ENCODE measurements at places on chromosomes 13 and 19.
A peak's percentile ranks its signal among the peaks of the same experiment; 100 is the strongest.

GRCh38 chr19:15283141-15283883 is 49.0 kb downstream of the BRD4 start:
- no peaks in the 10 kb centered on the region for H3K27me3 ChIP-seq
- no peaks in the 10 kb centered on the region for H3K36me3 ChIP-seq
- peaks cover 100% of the 10 kb centered on the region for H3K4me1 ChIP-seq
- no peak overlapping the region for H3K4me3 ChIP-seq

DNA sequence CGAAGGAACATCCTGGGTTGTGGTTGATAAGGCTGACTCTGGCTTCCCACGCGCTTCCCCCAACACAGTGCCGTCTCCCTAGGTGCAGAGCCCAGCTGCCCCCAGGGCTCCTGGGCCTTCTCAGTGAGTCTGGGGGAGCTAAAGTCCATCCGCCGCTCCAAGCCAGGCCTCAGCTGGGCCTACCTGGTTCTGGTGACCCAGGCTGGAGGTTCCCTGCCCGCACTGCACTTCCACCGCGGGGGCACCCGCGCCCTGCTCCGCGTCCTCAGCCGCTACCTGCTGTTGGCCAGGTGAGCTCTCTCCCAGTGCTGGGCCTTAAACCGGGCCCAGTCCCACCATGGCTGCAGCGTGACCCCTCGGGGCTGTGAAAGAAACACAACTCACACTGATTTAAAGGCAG is 3.7 kb downstream of the TBC1D17 start:
- no peaks in the 10 kb centered on the region for H3K4me1 ChIP-seq
- no peak for ATAC-seq

GRCh38 chr13:80824229-80824628 is 483.3 kb upstream of the SPRY2 start:
- H3K4me1 ChIP-seq, result no peaks in the 10 kb centered on the region
- ATAC-seq, result peak; percentile 91
- H3K27ac ChIP-seq, result no peak overlapping the region
- no peaks in the 10 kb centered on the region for H3K27me3 ChIP-seq
- H3K36me3 ChIP-seq, result no peaks in the 10 kb centered on the region

DNA sequence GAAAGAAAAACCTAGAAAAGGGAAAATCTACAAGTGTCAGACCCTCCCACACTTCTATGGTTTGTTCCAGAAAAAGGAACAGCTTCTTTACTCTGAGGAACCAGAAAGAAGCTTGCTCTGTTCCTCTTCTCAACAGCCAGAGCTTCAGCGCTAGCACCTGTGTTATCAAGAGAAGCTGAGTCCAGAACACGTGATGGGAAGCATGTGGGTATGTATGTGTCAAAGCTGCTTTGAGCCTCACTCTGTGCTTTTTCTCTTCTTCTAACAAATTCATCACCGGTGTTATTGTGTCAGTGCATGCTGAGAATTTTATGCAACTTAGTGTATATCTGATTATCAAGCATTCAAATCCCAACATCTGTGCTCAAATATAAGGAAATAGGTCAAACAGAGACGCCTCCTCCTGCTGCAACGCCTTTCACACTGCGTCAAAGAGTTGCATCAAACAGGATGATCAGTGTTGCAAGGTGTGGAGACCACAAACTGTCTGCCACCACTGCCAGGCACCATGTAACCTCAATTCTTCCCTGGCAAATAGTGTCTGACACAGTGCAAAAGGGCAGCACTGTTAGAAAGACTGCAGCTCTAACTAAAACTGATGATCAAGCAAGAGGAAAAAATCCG is 83.9 kb downstream of the LRRC63 start:
- peak; percentile 78 for ATAC-seq
- no peaks in the 10 kb centered on the region for H3K27me3 ChIP-seq
- H3K4me3 ChIP-seq, result no peak overlapping the region

DNA sequence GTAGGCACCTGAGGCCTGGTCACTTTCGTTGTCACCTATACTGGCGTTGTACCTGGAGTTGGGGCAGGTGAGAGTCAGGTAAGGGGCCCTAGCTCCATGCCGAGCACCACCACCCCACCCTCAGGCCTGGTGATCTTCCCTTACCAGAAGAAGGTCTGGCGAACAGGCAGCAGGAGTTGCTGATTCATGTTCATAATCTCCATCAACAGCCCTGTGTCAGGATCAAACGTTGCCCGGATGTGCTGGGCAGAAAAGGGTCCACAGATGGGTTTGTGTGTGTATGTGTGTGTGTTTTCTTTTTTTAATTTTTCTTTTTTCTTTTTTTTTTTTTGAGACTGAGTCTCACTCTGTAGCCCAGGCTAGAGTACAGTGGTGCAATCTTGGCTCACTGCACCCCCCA is 14.3 kb downstream of the MAN2B1 start:
- H3K27ac ChIP-seq, result no peak overlapping the region
- peaks cover 54% of the 10 kb centered on the region for H3K36me3 ChIP-seq
- no peaks in the 10 kb centered on the region for H3K27me3 ChIP-seq
- H3K4me3 ChIP-seq, result no peak overlapping the region
- ATAC-seq, result no peak

- no peaks in the 10 kb centered on the region for H3K4me1 ChIP-seq
- peak; percentile 20 for ATAC-seq
- no peaks in the 10 kb centered on the region for H3K36me3 ChIP-seq
- H3K4me3 ChIP-seq, result peak within 1 kb of the TSS; percentile 33
- H3K27me3 ChIP-seq, result peaks cover 21% of the 10 kb centered on the region
Measured at GRCh38 chr13:30932481-30933353, at the start of gene TEX26. Gene TEX26, plus strand, starts transcription at chr13:30932656. Its CDS starts 60 bp downstream, at chr13:30932716.

- no peak overlapping the region for H3K4me3 ChIP-seq
- ATAC-seq, result no peak
- H3K4me1 ChIP-seq, result no peaks in the 10 kb centered on the region
- H3K27ac ChIP-seq, result no peak overlapping the region
Measured at GRCh38 chr13:59734393-59734792, 429.3 kb downstream of the DIAPH3 start.

DNA sequence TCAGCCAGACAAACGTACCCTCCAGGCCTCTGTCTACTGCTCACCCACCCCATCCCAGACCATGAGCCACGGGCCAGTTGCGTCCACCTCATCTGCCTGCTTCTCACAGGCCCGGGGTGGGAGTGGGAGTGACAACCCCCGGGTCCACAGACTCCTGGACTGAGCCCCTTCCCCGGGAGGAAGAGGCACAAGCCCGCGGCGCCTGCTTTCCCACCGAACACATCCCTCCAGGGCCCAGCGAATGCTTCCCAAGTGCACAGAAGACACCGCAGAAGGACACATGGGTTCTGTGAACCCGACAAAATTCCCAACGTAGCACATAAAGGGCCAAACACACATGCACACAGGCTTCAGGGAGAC is 18.0 kb upstream of the PLPP2 start:
- H3K27me3 ChIP-seq, result no peaks in the 10 kb centered on the region
- no peaks in the 10 kb centered on the region for H3K36me3 ChIP-seq
- no peak overlapping the region for H3K27ac ChIP-seq
- no peak overlapping the region for H3K4me3 ChIP-seq
- ATAC-seq, result no peak

- no peaks in the 10 kb centered on the region for H3K4me1 ChIP-seq
- H3K4me3 ChIP-seq, result no peak overlapping the region
- H3K36me3 ChIP-seq, result no peaks in the 10 kb centered on the region
Measured at GRCh38 chr13:59671881-59672280, 491.8 kb downstream of the DIAPH3 start.

DNA sequence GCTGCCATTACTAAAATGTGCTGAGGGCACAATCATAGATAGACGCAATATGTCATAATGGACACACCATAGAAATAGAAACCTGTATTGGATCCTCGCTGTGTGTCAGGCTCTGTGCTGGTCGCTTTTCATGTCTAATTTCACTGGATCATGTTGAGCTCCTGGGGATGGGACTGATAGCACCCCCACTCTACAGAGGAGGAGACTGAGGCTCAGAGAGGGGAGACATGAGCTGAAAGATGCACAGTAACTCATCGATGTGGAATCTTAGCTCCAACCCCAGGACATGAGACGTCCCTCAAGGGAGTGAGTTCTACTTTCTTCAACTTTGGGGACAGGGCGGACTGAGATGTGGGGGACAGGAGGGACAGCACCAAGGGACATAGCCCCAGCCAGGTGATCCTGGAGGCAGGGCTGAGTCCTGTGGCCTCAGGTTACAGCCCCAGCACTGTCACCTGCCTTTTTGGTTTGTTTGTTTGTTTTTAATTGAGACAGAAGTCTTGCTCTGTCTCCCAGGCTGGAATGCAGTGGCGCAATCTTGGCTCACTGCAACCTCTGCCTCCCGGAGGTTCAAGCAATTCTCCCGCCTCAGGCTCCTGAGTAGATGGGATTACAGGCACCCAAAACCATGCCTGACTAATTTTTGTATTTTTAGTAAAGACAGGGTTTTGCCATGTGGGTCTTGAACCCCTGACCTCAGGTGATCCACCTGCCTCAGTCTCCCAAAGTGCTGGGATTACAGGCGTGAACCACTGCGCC is 6.6 kb upstream of the GIPC1 start:
- no peak for ATAC-seq
- no peak overlapping the region for H3K27ac ChIP-seq
- H3K4me3 ChIP-seq, result no peak overlapping the region
- no peaks in the 10 kb centered on the region for H3K4me1 ChIP-seq
- no peaks in the 10 kb centered on the region for H3K36me3 ChIP-seq
- no peaks in the 10 kb centered on the region for H3K27me3 ChIP-seq

- H3K4me3 ChIP-seq, result no peak overlapping the region
- no peak overlapping the region for H3K27ac ChIP-seq
- no peaks in the 10 kb centered on the region for H3K4me1 ChIP-seq
- ATAC-seq, result no peak
- H3K27me3 ChIP-seq, result no peaks in the 10 kb centered on the region
Measured at GRCh38 chr13:80477661-80478443, 136.9 kb upstream of the SPRY2 start.

GRCh38 chr13:23751195-23751594 is 138.0 kb downstream of the MIPEP start:
- H3K36me3 ChIP-seq, result no peaks in the 10 kb centered on the region
- H3K27ac ChIP-seq, result no peak overlapping the region
- no peaks in the 10 kb centered on the region for H3K4me1 ChIP-seq
- no peaks in the 10 kb centered on the region for H3K27me3 ChIP-seq
- ATAC-seq, result no peak

DNA sequence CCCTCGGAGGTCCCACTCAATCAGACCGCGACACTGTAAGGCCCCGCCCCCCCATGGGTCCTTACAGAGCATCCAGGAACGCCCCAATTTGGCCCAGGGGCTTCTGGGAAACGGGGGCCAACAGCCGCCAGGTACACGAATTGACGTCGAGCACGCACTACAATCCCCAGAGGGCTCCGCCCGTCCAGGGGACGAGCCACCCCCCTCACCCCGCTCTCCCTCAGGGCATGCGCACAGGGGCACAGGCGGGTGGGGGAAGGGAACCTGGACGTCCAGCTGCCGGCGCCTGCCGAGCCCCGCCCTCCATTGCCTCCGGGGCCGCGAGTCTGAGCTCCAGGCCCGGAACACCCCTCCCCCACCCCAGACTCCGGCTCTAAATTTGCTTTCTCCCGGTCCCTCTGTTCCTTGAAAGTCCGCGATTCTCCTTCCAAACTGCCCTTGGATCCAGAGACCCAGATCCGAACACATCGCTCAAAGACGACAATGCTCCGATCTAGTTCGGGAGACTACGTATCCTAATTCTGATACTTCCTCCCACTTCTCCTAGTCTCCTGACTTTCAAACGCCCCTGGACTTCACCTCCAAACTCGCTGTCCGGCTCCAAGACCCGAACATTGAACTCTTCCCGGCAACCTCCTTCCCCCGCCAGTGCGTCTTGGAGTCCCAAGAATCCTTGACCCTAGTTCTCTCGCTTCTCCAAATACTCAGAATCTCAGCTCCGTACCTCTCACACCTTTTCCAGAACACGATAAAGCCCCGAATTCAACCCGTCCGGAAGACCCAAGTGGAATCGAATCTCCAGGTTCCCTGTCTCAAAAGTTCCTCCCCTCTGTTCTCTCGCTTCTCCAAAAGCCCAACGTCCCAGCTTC is 770 bp downstream of the SERTAD3 start:
- H3K36me3 ChIP-seq, result no peaks in the 10 kb centered on the region
- H3K4me3 ChIP-seq, result peak overlapping the region; percentile 75
- peak; percentile 89 for ATAC-seq
- peak overlapping the region; percentile 97 for H3K27ac ChIP-seq
- H3K4me1 ChIP-seq, result no peaks in the 10 kb centered on the region
- H3K27me3 ChIP-seq, result no peaks in the 10 kb centered on the region

DNA sequence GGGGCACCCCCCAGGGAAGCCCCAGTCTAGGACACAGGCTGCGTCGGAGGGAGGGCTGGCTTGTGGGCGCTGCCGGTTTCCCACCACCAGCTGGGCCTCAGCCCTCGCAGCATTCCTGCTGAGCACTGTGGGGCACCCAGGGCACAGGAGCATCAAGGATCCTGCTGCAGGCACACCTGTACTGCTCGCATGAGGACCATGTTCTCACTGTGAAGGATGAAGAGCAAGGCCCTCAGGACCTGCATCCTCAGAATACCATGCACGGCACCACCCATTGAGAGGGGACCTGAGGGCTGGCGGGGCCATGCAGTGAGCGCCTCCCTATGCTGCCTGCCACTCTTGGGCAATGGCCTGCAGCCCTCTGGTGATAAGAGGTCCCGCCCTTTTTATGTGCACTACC is 31.4 kb downstream of the TUBA3C start:
- no peak overlapping the region for H3K4me3 ChIP-seq
- no peaks in the 10 kb centered on the region for H3K4me1 ChIP-seq
- H3K36me3 ChIP-seq, result no peaks in the 10 kb centered on the region
- H3K27ac ChIP-seq, result no peak overlapping the region
- ATAC-seq, result peak; percentile 17
- H3K27me3 ChIP-seq, result no peaks in the 10 kb centered on the region

- no peak overlapping the region for H3K27ac ChIP-seq
- H3K4me1 ChIP-seq, result no peaks in the 10 kb centered on the region
- peaks cover 78% of the 10 kb centered on the region for H3K27me3 ChIP-seq
- no peak for ATAC-seq
- H3K4me3 ChIP-seq, result no peak overlapping the region
Measured at GRCh38 chr13:112134391-112135075, 67.6 kb downstream of the SOX1 start.

DNA sequence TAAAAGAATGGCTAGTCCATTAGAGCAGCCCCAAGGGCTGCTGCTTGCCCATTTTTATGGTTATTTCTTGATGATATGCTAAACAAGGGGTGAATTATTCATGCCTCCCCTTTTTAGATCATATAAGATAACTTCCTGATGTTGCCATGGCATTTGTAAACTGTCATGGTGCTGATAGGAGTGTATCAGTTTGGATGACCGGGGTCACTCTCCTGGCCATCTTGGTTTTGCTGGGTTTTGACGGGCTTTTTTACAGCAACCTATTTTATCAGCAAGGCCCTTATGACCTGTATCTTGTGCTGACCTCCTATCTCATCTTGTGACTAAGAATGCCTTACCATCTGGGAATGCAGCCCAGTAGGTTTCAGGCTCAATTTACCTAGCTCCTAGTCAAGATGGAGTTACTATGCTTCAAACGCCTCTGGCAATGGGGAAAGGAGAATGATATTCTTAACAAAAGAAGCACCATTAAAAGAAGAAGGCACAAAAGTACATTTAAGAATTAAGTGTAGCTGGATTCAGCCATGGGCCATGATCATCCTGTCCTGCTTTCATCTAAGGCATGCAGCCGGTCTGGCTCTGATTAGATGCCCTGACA is 1156.0 kb downstream of the PCDH9 start:
- no peak overlapping the region for H3K27ac ChIP-seq
- no peaks in the 10 kb centered on the region for H3K27me3 ChIP-seq
- no peak for ATAC-seq
- H3K4me3 ChIP-seq, result no peak overlapping the region
- no peaks in the 10 kb centered on the region for H3K36me3 ChIP-seq
- no peaks in the 10 kb centered on the region for H3K4me1 ChIP-seq

GRCh38 chr13:39779337-39780265 is 124.1 kb downstream of the COG6 start:
- H3K27ac ChIP-seq, result no peak overlapping the region
- H3K27me3 ChIP-seq, result no peaks in the 10 kb centered on the region
- H3K4me1 ChIP-seq, result no peaks in the 10 kb centered on the region
- no peak for ATAC-seq
- H3K36me3 ChIP-seq, result no peaks in the 10 kb centered on the region

Data from gastroesophageal sphincter (tissue), 4 donors.